ENCODE measurements at places on chromosomes 5 and 9.

DNA sequence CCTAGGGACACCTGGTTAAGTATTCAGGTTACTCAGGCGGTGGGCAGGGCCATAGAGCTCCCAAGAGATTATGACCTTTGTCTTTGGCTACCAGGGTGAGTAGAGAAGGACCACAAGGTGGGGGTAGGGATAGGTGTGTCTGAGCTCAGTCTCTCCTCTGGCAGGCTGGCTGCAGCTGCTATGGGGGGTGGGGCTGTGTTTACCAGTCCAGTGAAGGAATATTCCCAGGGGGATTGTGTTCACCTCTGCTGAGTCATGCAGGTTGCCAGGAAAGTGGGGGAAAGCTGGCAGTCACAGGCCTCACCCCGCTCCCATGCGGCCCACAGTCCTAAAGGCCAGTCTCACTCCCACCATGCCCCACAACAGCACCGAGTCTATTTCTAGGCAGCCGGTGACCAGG lies 53.6 kb upstream of the POU5F2 start:
- DNase-seq: no peak

DNA sequence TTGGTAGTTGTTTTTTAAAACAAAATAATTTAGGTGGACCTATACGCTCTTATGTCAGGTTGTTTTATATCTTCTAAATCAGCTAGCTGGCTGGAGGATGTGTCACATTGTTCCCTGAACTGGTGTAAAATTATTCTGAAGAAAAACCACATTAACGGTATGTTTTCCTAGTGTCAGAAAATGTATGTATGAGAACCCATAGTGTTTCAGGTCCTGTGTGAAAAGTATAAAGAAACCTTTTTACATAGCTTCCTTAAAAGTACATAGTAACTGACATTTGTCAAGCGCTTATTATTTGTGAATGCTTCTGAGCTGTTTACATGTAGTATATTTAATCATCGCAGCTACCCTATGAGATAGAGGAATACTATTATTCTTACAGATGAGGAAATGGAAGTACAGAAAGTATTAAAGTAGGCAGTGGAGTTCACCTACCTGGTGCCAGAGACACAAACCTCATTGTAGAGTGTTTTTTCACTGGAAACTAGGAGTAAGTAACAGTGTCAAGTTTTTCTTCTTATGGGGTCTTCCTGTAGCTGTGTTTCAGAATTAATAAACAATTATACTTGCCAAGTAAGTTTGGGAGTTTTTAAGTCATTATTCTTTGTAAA lies 10.4 kb upstream of the FAM120AOS start:
- no peak for DNase-seq

- no peak for DNase-seq
Measured at GRCh38 chr9:116998305-116998704, 311.2 kb downstream of the TRIM32 start.

DNA sequence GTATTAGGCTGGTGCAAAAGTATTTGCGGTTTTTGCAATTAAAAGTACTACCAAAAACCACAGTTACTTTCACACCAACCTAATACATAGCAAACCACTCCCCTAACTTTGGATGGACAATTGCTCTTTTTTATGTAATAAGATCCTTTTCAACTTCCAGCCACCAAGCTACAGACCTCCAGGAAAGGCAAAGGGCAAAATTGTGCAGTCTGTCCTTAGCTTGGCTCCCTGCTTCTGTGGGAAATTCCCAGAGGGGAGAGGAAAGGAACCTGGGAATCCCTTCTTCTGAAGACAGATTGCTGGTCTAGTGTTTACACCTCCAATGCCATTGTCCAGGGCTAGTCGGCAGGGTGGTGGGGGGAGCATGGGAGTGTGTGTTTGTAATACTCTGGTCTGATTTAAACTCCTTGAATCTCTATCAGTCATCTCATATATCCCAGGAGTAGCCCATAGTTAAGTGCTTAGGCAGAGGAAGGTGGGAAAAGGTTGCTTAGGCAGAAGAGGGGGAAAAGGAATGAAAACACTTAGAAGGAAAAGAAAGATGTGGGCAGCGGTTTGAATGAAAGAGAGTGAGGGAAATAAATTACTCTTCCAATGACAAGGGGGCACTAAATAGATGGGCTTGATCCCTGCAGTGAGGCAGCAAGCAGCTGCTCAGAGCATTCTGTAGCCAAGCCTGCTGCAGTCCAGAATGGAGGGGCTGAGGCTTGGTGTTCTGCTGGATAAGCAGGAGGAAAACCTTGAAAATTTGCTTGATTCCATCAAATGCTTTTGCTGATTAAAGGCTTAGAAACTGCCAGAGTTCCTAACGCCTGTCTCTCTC lies 86.9 kb upstream of the MAP1B start:
- no peak for DNase-seq

DNA sequence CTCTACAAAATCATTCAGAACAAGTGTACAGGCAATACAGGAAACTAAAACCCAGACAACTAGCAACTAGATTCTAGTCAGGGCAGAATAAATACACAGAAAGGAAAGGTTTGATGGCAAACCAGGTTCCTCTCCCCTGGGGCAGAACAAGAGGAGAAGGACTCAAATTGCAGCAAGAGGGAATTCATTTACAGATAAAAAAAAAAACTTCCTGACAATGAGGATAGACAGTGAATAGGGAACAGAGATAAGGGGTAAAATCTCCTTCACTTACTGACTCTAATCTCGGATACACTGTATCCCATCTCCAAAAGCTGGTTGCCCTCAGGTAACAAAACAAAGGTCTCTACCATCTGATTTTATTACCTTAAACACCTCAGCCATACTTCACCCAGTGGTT lies 244.0 kb downstream of the SEC61B start:
- no peak for DNase-seq

DNA sequence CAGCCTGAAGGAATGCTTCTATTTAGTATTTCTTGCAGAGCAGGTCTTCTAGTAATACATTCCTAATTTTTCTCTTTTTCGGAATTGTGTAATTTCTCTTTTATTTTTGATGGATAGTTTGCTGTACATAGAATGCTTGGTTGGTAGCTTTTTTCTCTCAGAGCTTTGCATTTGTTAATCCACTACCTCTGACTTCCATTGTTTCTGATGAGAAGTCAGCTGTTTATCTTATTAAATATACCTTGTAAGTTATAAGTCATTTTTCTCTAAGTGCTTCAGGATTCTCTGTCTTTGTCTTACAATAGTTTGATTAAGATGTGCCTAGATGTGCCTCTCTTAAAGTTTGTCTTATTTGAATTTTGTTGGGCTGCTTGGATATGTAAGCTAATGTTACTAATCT lies 101.9 kb downstream of the HTR1A start:
- no peak for DNase-seq

- no peak for DNase-seq
Measured at GRCh38 chr5:178261666-178262600, 29.3 kb upstream of the PHYKPL start.

GRCh38 chr9:109498195-109499092 lies at the start of gene PTPN3:
Gene PTPN3, minus strand, starts transcription at chr9:109498307. Its CDS starts 34,873 bp downstream, at chr9:109463434.
- no peak for DNase-seq

GRCh38 chr5:91092859-91093783 lies 290.0 kb downstream of the ARRDC3 start:
- no peak for DNase-seq

- DNase-seq: no peak
Measured at GRCh38 chr9:89444274-89444673, 53.6 kb downstream of the SEMA4D start.

DNA sequence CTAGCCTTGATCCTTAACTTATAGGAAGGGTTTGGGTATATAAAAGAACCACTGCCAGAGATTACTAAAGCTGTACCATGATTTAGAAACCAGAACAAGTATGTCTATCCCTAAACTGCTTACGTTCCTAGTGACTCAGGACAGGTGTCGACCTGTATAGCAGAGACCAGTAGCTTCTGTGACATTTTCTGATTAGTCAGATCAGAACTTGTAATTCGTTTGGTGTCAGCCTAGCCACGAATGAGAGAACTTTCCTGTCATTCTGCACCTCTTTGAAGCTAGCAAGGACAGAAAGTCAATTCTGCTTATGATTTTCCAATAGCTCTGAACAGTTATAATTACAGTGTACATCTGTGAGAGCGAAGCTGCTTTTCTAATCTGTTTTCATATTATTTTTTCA lies 39.5 kb downstream of the PRKACG start:
- DNase-seq: no peak

GRCh38 chr5:111453747-111454146 lies 58.6 kb downstream of the STARD4 start:
- no peak for DNase-seq

GRCh38 chr5:14937254-14937653 lies 65.7 kb upstream of the ANKH start:
- peak; percentile 28 for DNase-seq

DNA sequence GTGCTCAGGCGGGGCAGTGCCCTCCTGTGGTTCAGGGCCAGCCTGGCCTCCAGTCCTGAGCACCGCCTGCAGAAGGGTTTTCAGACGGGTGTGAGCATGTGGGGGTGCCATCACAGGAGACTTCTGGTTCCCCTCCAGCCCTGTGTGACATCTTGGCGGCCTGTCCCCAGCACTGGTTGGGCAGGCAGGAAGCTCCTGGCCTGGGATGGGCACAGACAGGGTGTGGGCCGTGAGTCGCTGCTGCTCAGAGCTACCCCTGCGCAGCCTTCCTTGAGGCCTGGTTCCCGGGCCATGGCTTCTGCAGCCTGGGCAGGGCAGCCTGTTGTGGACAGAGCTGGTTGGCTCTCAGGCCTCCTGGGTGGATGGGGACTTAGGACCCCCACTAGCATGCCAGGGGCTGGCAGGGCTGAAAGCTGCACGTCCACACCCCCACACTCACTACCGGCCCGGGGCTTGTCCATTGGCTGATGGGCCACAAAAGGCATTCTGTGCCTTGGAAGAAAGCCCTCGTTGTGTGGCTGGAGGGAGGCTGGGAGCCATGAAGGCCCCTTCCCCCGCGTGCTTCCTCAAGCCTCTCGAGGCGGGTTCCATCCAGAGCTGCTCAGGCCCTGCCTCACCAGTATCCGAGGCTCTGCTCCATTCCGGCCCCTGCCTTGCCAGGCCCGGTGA lies 58.7 kb downstream of the RXRA start:
- no peak for DNase-seq

DNA sequence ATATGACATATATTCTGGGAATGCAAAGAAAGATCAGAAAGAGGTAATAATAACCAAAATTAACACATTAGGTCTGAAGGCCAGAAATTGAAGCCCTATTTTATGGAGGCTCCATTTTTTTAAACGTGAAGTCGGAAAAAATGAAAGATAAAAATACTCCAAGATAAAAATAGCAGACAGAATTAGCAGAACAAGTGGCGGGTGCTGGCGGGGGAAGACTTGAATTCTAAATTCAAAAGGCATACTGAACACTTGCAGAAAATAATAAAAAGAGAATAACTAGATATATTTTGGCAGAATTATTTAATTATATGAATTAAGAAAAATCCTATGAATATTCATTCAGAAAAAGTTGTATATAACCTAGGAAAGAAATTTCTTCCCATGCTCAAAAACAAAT lies 543.7 kb upstream of the ACO1 start:
- DNase-seq: no peak

GRCh38 chr5:123125962-123126732 lies 37.1 kb downstream of the PRDM6 start:
- no peak for DNase-seq

DNA sequence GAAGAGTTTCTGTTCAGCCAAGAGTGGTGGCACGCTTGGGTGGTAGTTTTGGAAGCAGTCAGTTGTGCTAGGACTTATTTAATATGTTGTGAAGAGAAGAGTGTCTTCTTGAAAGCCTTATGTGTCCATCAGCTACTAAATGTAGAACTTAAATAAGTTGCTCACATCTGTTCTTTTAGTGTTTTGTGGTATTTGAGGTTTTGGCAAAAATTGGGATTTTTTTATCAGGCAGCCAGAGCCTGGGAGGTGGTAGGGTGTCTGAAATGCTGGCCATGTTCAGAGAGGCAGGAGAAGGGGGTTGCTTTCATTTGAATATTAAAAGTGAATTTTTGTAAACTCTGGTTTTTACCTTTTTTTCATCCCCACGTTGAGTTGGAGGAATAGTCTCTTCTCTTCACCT lies 24.2 kb upstream of the ZBTB34 start:
- DNase-seq: no peak

GRCh38 chr9:61670616-61671015 lies 480.8 kb downstream of the SPATA31A7 start:
- DNase-seq: no peak

GRCh38 chr5:159883522-159883950 lies 32.7 kb upstream of the ADRA1B start:
- DNase-seq: no peak

GRCh38 chr9:81560851-81561732 lies 128.3 kb downstream of the TLE1 start:
- no peak for DNase-seq

DNA sequence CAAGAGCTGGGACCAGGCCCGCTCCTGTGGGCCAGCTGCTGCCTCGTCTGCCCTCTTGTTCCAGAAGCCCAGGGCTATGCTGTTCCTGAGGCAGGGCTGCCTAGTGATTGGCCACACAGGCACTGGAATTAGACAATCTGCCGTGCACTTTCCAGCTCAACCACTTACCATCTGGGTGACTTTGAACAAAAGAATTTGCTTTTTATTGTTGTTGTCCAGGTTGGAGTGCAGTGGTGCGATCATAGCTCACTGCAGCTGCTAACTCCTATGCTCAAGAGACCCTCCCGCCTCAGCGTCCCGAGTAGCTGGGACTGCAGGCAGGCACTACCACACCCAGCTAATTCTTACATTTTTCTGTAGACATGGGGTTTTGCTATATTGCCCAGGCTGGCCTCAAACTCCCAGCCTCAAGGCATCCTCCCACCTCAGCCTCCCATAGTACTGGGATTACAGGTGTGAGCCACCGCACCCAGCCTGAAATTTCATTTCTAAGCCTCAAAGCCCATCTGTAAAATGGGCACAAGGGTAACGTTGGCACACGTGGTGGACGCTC lies 1.2 kb upstream of the NEK6 start:
- no peak for DNase-seq

DNA sequence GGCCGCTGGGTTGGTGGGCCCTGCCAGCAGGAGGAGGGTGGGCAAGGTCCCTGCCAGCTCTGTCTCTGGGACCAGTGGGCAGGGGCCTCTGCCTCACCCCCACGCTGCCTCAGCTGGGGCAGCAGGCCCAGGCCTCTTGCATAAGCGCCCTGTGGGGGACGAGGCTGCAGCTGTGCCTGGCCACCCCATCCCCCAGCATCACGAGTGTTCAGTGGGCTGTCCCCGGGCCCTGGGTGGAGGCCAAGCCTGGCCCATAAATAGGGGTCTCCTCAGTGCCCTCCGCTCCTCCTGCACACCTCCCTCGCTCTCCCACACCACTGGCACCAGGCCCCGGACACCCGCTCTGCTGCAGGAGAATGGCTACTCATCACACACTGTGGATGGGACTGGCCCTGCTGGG lies at the start of gene PTGDS:
PTGDS (plus strand) TSS at position 282 of the 400 bp plus-strand sequence; CDS start at position 357, 75 bp downstream.
- DNase-seq: no peak

GRCh38 chr5:96008987-96009647 lies 47.5 kb upstream of the ELL2 start:
- DNase-seq: no peak

DNA sequence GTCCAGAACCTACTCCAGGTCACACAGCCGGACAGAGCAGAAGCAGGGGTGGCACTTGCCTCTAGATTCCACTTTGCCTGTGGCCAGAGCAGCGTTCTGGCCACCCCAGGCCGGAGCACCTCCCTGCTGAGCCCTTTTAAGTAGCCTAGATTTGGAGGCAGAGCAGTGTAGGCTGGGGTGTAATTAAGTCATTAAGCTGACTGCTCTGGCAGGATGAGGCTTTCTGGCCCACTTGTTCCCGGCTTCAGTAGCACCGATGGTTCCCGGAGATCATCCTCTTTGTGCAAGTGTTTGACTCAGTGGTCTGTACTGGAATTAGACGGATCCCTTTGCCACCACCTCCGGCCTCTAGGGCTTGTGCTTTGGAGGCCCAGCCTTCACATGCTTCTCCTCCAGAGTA lies 281.9 kb upstream of the ANKRD55 start:
- DNase-seq: no peak

Data from tibial artery (tissue), 4 donors.